ENCODE measurements at places on chromosomes 3 and 15.

GRCh38 chr3:42666577-42666998, 13.1 kb downstream of the ZBTB47 start:
- no peak for DNase-seq

DNA sequence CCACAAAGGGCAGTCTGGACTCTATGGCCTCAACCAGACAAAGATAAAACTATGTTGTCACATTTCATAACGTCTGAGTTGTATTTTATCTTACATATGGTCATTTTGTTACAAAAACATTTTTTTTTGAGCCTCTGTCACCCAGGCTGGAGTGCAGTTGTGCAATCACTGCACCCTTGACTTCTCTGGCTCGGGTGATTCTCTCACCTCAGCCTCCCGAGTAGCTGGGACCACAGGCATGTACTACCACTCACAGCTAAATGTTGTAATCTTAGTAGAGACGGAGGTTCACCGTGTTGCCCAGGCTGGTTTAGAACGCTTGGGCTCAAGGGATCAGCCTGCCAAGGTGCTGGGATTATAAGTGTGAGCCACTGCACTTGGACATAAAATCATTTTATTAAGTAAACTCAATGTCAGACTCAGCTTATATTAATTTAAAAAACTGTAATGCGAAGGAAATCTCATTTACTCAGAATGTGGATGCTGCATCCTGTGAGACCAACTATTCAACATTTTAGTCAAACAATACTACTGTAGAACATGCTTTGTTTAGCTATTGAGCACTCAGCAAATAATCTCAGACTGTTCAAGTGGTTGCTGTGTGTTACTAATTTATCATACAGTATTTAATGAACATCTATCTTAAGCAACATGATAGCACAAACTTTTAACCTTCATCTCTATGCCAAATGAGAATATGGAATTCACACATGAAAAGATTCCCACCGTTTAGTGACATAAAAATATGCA, 209.2 kb downstream of the TBL1XR1 start:
- no peak for DNase-seq

DNA sequence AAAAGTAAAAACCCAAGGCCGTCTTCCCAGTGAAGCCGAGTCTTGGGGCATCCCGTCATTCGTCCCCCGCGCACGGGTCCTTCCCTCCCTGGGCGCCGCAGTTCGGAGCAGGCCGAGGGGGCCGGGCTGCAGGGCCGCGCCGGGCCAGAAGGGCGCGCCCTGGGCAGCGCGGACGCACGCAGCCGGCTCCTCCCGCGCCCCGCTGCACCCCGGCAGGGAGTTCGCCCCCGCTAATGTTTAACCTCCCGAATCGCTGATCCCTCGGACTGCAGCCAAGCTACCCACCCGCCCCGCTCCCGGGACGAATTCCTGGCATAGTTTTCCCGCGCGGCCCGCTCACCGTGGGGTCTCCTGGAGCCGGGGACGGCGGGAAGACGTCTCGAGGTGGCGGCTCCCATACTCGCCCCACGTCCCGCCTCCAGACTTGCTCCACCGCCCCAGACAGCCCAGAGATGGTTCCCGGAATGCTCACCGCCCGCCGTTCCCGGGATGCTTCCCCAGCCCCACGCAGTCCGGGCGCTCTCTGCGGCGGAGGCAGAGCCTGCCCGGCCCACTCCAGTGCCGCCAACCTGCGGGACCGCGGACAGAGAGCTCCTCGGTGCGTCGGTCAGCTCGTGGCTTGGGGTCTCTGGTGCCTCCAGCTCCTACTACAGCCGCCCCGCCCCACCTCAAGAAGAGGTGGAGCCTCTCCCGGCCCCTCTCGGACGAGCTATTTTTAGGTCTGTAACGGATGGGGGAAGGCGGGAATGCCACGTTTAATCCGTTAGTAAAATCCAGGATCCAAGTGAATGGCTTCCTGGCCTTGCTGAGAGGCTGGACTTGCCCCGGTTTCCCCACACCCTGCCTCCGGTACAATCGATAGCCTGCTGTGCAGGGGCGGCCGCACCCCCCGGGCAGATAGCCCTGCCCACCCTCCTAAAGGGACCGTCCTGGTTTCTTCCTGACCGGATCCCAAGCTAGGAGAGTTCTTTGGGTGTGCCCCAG, at the start of gene DZIP1L:
Gene DZIP1L (minus strand): TSS at position 621 of the 984 bp plus-strand sequence. CDS start 11,637 bp downstream, outside the sequence.
- DNase-seq: no peak

GRCh38 chr3:32850226-32850625, 32.4 kb downstream of the TRIM71 start:
- no peak for DNase-seq

DNA sequence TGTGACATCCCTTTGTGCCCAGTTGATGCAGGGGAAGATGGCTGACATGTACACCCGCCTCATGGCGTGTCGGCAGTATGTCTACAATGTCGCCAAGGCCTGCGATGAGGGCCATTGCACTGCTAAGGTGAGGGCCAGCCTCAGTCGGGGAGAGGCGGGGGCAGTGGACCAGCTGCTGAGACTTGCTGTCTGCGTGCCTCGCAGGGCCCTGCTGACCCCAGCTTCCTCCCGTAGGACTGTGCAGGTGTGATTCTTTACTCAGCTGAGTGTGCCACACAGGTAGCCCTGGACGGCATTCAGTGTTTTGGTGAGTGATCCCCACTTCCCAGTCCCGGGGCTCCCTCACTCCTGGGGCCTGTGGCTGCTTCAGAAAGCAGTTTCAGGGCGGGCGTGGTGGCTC, 10.5 kb downstream of the IVD start:
- no peak for DNase-seq

GRCh38 chr3:71258526-71258925, 325.0 kb downstream of the FOXP1 start:
- no peak for DNase-seq

DNA sequence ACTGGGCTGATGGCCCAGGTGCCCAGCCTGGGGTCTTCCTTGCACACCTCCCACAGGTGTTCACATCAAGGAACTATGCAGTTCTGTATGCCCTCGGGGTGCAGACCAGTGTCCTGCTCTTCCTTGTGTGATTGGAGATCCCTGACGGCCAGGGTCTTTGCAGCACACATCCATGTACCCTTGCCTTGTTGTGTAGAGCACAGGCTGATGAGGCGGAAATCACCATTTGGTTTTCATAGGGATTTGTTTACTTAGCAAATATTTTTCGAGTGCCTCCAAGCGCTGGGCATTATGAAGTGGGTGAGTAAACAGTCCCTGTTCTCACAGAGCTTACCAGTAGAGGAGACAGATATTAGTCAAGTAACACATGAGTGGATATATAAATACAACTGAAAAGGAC, 209.3 kb upstream of the UMPS start:
- no peak for DNase-seq

- no peak for DNase-seq
These were observed 252.1 kb downstream of the SLCO3A1 start for GRCh38 chr15:92105611-92106010.

DNA sequence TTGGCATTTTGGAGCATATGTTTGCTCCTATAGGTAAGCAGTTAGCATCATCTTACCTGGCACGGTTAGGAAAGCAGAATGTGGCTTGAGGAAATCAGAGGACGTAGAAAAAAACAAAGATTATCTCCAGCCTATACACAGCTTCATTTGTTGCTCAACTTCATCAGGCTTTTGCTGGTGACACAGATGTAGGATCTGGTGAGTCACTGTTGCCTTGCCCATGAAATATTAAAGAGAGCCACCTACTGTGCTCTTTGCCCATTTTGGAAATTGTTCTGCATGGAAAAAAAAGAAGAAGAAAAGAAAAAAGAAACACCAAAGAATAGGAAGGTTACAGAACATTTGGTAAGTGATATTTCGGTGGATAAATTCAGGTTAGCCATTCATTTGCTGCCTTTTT, 3.8 kb downstream of the IL1RAP start:
- no peak for DNase-seq

DNA sequence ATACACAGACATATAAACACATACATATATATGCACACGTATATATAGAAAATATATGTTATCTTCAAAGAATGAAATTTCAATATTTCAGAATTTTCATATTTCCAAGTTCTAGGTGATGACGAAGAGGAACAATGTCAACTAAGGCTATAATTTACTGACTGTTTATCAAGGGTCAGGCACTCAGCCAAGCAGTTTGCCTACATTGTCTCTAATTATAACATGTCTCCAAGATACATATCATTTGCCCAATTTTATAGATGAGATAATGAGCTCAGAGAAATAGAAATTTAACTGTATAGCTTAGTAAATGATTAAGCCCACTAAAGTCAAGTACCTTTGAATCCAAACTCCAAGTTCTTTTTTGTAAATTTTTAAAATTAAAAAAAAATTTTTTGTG, 99.9 kb upstream of the PLSCR4 start:
- no peak for DNase-seq

GRCh38 chr15:65812916-65813315, 20.8 kb upstream of the DENND4A start:
- DNase-seq: no peak

DNA sequence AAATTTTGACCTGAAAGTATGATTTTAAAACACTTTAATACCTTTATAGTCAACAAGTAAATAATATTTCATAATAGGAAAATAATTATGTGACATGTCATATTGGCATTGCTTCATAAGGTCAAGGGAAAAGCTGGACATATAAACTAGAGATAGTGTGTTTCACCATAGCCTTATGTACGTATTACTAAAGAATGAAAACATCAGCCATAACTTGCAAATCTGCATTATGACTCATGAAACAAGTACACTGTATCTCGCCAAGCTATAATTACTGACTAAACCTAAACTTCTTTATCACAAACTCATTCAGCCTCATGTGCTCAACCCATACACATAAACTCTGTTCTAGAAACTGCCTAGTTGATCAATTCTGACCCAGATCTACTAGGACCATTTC, 950.1 kb downstream of the FHIT start:
- DNase-seq: no peak

DNA sequence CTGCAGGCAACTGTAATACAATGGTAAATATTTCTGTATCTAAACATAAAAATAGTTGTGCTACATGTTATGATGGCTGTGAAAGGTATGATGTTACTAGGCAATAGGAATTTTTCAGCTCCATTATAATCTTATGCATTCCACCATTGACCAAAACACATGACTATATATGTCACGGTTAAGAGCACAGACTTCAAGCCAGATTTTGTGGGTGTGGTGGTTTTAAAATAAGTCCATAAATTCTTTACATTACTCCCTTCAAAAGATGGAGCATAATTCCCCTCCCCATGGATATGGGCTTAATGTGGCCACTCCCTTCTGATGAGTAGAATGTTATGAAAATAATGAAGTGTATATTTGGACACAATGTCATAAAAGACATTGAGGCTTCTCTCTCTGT, 88.4 kb upstream of the TBC1D5 start:
- no peak for DNase-seq

GRCh38 chr3:160016972-160017371, 28.3 kb downstream of the IL12A start:
- DNase-seq: no peak

- no peak for DNase-seq
These were observed 978.1 kb upstream of the ALCAM start for GRCh38 chr3:104388619-104389018.

- no peak for DNase-seq
These were observed 1.1 kb upstream of the GABRB3 start for GRCh38 chr15:26773917-26774316.

DNA sequence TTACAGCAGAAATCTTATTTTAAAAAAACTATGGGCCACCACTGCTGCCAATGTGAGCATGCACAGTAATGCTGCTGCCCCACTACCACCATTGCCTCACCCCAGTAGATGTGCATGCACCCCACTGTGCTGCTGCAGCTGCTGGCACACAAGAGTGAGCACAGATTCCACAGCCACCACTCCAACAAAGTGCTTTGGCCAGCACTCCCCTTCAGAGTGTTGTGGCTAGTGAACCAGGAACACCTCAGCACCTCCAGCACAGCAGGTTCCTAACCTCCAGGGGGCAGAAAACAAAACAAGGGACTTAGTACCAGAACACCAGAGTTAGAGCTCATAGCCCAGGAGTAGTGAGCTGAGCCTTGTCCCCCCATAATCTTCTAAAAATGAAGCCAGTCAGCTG, 629.6 kb downstream of the PYDC2 start:
- no peak for DNase-seq

DNA sequence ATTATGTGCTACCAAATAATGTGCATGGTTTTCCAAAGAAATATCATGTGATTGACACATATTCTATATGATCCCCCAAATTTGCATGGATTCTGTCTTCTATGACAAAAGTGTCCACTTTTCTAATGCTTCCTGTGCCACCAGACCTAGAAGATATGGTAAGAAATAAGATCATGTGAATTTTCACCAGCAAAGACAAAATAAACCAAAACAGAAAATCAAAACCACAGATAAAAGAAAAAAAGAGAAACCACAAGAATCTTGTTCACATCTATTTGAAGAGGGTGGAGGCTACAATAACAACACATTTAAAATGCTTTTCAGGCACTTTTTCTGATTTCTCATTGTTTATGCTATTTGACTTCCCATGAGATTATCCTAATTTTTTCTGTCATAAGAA, 303.4 kb downstream of the DIPK2A start:
- no peak for DNase-seq

DNA sequence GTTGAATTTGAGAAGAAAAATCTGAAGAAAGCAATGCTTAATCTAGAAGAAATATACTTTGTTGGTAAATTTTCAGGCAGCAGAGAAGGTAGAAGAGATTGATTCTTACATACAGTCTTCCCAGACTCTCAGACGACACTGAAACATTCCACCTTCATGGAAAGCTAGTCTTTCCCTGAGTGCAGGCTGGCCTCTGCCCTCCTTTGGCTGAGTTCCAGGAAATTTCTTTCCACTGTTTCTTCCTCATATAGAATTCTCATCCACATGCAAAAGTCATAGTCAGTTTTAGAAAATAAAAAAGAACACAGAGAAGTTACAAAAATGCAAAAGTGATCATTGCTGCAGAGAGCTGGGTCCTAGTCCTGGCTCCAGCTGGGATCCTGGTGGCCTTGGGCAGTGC, 142.5 kb upstream of the PRR23C start:
- DNase-seq: no peak

DNA sequence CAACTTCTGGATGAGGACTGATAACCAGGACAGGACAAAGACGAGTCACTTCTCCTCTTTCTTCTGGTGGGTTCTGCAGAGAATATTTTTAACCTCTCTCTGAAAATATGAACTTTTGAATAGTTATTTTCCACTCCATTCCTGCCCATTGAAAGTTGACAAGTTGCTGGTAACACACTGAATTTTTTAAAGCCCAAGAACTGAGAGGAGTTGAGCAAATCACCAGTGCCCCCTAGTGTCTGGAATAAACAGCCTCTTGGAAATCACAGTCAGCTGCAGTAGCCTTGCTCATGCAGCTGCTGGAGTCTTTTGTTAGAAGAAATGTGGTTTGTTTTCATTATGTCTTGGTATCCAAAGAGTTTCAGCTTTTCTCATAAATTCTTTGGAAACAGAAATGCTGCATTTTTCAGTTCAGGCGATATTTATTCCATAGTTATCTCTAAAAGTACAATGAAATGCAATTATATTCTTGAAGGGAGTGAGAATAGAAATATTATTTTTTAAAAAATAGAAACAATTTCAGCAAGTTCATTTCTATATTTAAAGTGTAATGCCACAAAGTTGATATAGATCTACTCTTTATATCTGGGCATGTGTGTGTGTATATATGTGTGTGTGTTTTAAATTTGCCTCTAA, 741.0 kb upstream of the CBLB start:
- DNase-seq: peak; percentile 37

Data from stimulated activated CD8-positive, alpha-beta memory T cell treated with anti-CD3 and anti-CD28 coated beads, Interleukin-7, amount 100 ng/mL, for 1 hour (primary cell).